Myocyte (in vitro differentiated cells): ENCODE measurements at places on chromosomes 7 and 10. TPM values are rescaled to one million over a fixed set of nuclear protein-coding genes. Genes with fewer than 3 reads are reported as not detected.

The NPSR1 gene
- not detected in 2 replicates for total RNA-seq

DNA sequence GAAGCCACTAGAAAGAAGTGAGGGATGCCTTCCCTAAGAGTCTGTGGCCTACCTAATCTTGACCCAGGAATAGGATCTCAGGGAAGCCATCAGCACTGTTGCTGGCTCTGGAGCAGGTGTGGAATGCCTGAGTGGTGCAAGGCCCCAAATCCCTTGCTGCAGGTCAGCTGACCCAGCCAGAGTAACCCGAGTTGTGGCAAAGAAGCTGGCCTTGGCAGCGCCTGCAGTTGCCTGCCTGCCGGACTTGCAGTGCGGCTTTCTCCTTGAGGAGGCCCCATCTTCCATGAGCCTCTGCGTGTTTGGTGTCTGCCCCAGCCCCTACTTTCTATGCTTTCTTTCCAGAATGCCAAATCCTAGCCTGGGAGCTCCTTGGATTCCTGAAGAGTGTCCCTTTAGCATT, 5.8 kb downstream of the KIAA1217 start:
- DNase-seq, result peak; percentile 34

DNA sequence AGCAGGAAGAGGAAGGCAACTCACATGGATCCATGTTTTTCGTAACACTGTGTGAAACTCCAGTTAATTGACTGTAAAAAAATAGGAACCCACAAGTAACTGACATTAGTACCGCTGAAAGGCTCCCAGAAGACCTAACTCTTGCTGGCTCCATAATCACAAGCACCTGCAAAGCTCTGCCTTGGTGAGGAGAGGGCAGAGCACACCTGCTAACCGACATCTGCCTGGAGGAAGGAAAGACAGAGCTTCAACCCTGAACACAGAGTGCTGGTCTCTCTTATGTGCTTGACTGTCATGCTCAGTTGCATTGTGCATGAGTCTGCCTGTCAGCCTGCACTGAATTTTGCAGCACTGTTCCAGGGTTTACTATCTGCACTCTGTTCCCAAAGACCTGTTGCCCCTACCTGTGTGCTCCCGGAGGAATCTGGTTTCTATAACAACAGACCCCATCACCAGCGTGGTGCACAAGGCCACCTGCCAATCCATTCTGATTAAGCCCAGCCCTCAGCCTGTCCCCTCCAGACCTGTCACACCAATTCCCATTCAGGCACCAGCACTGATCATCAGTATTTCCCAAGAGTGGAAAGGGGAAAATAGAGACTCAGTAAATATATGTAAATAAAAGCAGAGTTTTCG, 63.1 kb upstream of the ANKRD1 start:
- DNase-seq, result no peak

DNA sequence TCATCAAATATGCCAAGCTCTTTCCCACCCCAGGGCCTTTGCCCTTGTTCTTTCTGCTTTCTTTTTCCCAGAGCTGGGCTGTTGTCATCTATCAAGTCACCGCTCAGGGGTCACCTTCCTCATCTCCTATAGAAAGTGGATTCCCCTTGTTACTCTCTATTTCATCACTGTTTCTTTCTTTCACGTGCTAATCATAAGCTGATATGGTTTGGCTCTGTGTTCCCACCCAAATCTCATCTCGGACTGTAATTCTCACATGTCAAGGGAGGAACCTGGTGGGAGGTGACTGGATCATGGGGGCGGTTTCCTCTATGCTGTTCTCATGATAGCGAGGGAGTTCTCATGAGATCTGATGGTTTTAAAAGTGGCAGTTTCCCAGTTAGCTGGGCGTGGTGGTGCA, 17.0 kb upstream of the TIAL1 start:
- DNase-seq, result no peak

- no peak for DNase-seq
These were observed 479.3 kb upstream of the PODXL start for GRCh38 chr7:132035517-132036362.
